ENCODE measurements at places on chromosomes 16 and 17.
A peak's percentile ranks its signal among the peaks of the same experiment; 100 is the strongest.

- no peak for DNase-seq
These were observed 3.7 kb downstream of the TIMP2 start for GRCh38 chr17:78921437-78921971.

- DNase-seq = peak; percentile 11
These were observed 983.9 kb upstream of the EEF2KMT start for GRCh38 chr16:6081320-6081976.

DNA sequence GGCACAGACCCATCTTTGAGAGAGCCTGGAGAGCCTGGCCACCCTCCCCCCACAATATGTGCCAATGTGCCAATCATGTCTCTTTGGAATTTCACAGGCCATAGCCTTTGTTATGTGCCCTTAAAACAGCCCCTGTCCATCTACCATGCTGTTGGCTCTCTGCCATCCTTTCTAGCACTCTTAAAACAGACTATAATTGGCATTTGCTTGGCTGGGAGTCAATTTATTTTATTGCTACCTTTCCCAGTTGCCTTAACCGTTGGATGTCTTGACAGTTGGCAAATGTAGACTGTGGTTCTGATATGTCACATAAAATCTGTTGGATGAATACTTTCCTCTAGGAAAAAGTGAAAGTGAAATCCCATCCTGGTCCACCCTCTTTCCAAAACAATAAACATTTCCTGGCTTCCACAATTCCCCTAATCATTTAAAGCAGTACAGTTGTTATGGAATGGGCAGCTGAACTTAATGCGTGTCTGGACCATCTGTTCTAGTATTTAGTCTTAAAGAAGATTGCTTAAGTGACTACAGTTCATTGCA, 394.0 kb downstream of the KCNJ2 start:
- no peak for DNase-seq

GRCh38 chr17:2849327-2849670, 53.1 kb downstream of the RAP1GAP2 start:
- DNase-seq = no peak

DNA sequence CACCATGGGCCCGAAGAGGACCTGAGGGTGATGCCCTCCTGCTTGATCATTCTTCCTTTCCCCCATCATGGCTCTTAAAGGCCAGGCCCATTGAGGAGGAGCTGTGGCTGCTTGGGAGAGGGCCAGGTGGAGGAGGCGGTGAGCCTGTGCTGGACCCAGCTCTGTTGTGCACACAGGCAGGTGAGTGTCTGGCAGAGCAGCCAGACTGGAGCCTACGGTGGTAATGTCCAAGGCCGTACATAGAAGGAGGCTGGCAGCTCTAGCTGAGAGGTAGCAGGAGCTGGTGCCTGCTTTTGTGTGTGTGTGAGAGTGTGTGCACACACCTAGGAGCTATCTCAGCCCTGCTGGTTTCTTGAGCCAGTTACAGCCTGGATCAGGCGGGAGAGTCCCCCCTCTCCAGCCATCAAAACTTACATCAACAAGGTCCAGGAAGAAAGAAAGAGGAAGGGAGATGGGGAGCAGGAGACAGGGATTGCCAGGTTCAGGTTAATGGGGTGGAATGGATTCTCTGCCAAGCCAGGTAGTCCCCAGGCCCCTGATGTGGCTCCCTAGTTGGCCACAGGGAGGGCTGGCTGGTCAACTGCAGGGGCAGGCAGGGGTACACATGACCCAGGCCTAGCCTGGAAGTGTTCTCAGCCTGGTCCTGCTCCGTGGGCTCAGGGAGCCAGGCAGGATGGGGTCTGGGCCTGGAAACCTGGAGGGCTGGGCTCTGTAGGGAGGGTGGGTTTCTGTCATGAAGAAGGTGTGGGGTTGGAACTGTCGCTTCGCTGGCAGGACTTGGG, 107.1 kb downstream of the RAP1GAP2 start:
- DNase-seq = no peak

GRCh38 chr17:74383141-74383540, 15.8 kb downstream of the GPR142 start:
- no peak for DNase-seq

DNA sequence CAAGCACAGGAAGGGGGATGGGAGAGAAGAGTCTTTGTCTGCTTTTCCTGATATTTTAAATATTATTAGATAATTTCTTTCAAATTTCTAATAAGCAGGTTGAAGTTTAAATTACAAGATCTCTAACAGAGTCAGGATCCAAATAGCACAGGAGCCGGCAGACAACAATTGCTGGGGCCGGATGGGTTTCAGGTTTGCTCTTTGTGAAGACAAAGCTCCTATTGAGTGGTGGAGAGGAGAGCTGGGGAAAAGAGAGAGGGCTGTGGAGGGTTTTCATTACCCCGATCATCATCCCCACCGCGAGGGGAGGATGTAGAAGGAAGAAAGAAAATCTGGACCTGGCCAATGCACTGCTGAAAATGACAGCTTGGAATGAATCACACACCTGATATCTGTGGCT, 197.3 kb downstream of the SOX9 start:
- DNase-seq = no peak

GRCh38 chr17:82791532-82791931, 39.7 kb downstream of the TBCD start:
- no peak for DNase-seq

- no peak for DNase-seq
These were observed 58.4 kb downstream of the PHKB start for GRCh38 chr16:47519546-47519945.

DNA sequence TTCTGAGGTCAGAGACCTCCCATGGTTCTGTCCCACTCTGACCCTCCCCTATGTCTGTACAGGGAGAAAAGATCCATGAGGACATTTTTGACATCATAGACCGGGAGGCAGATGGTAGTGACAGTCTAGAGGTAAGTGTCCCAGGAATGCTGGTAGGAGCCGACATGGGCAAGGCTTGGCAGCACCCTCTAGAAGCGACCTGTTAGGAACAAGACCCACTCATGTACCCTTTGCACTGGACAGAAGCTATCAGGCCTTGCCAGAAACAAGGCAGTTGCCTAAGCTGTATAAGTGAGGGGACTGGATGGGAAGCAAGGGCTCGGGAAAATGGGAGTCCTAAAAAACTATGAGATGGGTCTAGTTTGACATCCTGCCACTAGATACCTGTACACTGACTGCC, 2.5 kb downstream of the TUBG1 start:
- no peak for DNase-seq

Measured in GM13977 (cell line).